Ovary (tissue), 10 donors: ENCODE measurements at places on chromosomes 3 and 15.

DNA sequence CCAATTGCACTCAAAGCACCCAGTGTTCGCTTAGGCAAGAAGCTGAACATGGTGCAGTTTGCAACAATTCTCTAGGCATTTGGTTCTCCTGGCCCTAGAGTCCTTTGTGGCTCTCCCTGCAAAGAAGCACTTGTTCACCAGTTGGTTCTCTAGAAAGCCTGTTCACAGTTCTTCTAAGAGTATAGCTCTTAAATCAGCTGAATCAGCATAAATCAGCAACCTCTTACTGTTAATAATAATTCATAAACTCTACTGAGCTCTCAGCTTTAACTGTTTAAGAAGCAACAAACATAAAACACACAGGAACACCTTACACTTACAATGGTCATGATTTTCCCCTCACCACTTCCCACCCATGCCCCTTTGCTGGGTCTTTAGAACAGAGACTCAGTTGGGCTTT is 56.8 kb upstream of the PPP2R3A start:
- no peak for DNase-seq

DNA sequence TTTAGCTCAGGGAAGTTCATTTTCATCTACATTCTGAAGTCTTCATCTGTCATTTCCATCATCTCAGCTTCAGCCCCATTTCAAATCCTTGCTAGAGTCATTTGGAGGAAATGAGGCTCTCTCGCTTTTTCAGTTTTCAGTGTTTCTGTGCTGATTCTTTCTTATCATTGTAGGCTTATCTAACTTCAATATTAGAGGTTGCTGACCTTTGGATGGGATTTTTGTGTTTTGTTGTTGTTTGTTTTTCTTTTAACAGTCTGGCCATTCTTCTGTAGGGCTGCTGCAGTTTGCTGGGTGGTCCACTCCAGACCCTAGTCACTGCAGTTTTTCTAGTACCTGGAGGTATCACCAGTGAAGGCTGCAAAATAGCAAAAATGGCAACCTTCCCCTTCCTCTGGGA is 8.6 kb downstream of the OR5H2 start:
- no peak for DNase-seq

GRCh38 chr3:15081960-15082664 is 16.8 kb downstream of the RBSN start:
- no peak for DNase-seq

DNA sequence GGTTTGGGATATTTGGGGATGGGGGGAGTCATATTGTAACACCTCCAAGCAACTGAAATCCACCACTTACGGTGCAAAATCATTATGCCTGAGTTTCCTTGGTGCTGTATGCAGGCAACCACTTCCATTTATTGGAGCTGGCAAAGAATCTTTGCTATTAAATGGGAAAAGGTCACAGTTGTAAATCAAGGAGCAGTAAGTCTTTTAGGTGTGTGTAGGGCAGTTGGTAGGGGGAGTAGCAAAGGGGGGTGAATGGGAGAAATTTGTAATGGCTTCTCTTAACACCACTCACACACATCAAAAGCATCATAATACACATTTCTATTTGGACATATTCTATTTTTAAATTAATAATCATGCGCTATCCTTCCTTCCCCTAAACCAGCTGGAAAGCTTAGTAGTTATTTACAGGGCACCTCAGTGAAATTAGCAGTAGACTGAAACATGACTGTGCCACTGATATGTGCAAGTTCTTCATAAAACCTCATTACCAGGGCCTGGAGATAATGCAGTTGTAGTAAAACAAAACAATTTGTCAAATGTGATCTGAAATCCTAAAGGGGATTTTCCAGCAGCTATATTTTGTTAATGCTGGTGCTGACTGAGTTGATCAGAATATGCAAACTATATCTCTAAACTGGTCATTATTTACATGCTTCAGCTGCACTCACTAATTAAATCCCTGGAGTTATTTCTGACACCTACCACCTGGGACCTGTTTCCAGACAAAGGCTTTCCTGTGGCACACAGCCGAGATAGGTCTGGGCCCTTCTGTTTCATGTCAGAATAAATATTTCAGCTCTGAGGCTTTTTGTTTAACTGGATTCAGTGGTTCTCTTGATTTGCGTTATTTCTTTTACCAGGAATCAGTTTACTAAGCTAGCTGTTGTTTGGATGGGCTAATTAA is 90.1 kb downstream of the B3GALNT1 start:
- DNase-seq = no peak

DNA sequence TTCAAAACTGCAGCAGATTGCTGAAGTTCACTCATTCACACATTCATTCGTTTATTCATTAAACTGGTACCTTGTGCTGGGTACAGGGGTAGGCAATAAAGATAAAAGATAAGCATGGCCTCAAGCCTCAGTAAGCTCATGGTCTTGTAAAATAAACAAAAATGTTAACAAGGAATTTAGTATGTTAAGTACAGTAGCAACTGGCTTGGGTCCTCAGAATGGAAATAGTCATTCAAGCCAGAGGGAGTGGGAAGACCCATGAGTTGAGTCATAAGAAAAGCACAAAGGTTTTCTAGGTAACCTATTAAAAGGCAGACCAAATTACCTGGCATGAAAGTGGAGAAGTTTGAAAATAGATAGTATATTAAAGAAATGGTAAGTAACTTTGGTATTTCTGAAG is 163.3 kb downstream of the CDIN1 start:
- no peak for DNase-seq

GRCh38 chr3:17320266-17320665 is 422.2 kb downstream of the TBC1D5 start:
- no peak for DNase-seq

- DNase-seq = no peak
Measured at GRCh38 chr3:30448450-30449289, 157.7 kb upstream of the TGFBR2 start.

DNA sequence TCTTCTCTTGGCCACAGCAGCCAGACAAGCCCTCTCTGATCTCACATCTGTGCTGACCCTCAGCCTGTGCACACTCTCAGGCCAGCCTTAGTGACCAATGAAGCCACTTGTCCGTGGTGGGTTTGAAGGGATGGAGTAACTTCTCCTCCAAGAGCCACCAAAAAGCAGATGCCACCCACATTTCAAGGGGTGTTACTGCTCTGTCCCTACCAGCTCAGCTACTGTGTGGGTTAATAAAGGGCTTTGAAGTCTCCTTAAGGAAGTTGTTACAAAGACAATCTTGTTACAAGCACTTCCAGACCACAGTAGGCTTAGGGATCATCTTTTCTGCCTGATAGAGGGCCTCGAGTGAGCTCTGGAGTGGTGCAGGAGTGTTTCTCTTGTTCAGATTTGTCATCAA is 3.3 kb upstream of the CA12 start:
- DNase-seq = no peak

GRCh38 chr15:22813844-22814243 is 24.6 kb upstream of the NIPA2 start:
- no peak for DNase-seq

GRCh38 chr3:27686642-27687041 is 35.5 kb downstream of the EOMES start:
- no peak for DNase-seq

GRCh38 chr3:160395297-160395696 is 3.7 kb downstream of the IFT80 start:
- no peak for DNase-seq

DNA sequence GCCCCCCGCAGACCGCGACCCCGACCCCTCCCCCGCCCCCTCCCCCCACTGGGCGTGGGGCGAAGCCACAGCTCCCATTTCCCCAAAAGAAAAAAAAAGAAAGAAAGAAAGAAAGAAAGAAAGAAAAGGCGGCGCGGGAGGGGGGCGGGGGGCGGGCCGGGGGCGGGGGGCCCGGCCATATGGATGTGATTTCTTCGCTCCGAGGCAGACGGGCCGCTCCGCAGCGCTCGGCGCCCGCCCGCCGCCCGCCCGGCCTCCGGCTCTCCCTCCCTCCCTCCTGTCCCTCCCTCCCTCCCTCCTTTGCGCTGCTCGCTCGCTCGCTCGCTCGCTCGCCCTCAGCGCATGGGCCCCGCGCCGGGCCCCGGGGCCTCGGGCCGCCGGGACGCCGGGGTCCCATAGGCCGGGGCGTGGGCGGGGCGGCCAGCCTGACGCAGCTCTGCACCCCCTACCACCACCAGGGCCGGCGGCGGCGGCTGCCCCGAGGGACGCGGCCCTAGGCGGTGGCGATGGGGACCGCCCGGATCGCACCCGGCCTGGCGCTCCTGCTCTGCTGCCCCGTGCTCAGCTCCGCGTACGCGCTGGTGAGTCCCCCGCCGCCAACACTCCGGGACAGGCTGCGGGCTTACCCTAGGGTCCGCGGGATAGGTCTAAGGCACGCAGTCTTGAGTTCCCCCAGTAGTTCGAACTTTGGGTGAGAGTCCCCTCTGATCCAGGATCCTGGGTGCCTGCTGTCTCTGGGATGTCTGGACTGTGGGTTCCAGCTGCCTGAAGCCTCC is 5.7 kb downstream of the PTH1R start:
- no peak for DNase-seq

GRCh38 chr3:23650371-23651140 is 155.2 kb upstream of the UBE2E1 start:
- DNase-seq = no peak

DNA sequence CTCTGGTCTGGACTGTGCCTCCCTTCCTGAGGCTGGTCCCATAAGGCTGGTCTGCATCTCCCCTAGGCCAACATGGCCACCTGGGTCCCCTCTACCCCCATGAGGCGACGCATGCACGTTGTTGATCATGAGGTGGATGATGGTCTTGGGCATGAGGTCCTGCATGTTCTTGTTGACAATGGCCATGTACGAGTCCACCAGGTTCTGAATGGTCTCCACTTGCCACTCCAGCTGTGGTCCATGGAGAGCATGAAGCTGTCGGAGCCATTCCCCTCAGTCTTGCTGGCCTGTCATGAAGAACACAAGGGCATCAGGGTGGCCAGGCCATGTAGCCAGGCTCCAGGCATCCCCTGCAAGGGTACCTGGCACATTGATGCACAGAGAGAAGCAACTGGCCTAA is 27.1 kb upstream of the CSPG4 start:
- DNase-seq = no peak

GRCh38 chr15:48361685-48362084 is 30.5 kb downstream of the DUT start:
- DNase-seq = no peak

GRCh38 chr15:92146511-92147150 is 247.1 kb upstream of the ST8SIA2 start:
- DNase-seq = no peak

GRCh38 chr3:149581248-149581647 is 76.6 kb downstream of the WWTR1 start:
- no peak for DNase-seq

GRCh38 chr3:14921811-14922705 is 25.3 kb upstream of the NR2C2 start:
- no peak for DNase-seq

GRCh38 chr15:63504979-63505841 is 817 bp downstream of the USP3 start:
- DNase-seq = peak; percentile 57

DNA sequence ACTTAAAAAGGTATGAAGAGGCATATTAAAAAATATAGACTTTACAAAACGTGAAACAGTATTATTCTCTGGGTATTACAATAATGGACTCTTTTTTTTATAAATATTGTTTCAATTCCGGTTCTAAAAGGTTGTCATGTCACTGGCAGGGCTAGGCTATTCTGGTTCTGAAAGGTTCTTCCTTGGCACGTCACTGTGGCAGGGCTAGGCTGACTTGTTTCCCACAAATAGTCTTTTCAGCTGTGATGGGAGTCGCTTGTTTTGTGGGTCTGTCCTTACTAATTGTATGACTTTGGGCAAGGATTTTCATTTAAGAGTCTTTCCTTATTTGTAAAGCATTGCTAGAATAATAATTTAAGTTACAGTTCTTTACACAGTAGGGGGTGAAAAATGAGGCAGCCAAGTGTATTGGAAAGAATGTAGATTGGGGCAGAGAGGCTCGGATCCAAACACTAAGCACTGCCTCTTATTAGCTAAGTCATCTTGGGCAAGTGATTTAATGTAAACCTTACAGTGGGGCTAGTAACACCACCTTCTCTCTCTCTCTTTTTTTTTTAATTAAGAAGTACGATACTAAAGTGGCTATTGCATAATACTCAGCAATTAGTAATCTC is 12.4 kb upstream of the MELTF start:
- no peak for DNase-seq

DNA sequence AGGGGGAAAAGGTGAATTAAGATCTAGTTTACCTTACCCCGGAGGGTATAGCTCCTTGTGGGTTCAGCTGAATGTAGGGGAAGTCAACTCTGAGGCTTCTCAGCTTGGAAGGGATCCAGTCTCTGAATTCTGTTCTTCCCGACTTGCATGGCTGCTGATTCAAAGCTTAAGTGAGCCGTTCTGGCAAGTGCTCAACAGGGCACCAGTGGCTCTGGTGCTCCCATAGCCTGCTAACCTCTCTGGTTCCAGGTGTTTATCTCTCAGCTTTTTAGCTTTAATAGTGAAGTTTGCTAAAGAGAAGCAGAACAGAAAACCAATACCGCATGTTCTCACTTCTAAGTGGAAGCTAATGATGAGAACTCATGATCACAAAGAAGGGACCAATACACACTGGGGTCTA is 46.3 kb upstream of the RBP1 start:
- DNase-seq = no peak

DNA sequence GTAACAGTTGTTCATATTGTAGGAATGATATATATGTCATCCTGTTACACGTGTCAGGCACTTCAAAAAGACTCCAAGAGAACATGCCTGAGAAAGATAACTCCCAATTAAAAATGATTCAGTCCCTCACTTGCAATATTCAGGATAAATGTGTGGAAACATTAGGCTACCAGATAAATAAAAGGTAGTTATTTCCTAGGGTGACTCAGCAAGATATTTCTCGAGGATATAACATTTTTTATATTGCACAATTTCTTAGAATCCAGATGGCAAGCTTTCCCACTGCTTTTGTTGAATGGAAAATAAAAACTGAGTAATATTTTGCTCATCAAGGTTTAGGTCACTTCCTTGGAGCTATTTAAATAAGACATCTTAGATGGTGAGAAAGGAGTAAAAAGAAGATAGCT is 181.4 kb downstream of the GAP43 start:
- DNase-seq = no peak

DNA sequence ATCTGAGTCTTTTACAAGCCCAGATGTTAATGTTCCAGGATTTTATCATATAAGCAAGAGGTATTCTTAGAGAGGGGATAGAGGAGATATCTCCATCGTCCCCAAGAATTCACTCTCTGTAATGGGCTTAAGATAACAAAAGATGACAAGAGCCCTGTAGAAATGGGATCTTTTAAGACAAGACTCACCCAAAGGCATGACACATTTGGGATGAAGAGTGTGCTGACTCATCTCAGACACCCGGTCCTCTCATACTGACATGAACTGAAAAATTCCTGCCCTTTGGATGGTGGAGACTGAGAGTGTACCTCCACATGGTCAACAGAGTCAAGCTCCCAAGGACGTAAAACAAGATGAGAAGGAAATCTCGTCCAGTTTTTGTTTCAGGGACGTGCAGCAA is 11.0 kb downstream of the LEKR1 start:
- no peak for DNase-seq

- DNase-seq = no peak
Measured at GRCh38 chr15:29468899-29469298, 199.3 kb upstream of the NSMCE3 start.

DNA sequence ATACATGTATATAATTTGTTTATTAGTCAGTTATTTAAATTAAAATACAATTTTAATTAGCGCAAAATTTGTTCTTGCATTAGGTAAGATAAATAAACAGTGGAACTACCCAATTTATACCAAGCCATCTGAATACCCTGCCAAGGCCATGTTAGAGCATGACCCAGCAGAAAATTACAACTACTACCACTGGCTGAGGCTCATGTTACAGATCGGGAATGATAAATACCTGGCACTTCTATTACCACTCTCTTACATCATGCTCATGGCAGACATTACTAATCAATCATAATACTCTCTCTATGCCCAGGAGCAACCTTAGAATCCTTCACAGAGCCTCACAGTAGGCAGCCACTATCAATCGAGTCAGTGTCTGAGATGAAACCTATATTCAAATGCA is 21.2 kb upstream of the LMOD3 start:
- DNase-seq = no peak
